ENCODE measurements at places on chromosomes 4 and X. TPM values are rescaled to one million over a fixed set of nuclear protein-coding genes. Genes with fewer than 3 reads are reported as not detected.

ZNF595 gene
- 13.5 TPM for total RNA-seq

AMBN gene
- not detected for total RNA-seq

BEND4 gene
- not detected for total RNA-seq

MTTP gene
- total RNA-seq = 0.33 TPM

NXF3 gene
- not detected for total RNA-seq

BEX3 gene
- total RNA-seq = 275 TPM

GPC3 gene
- 19.5 TPM for total RNA-seq
